ENCODE measurements at places on chromosomes 4 and X. TPM values are rescaled to one million over a fixed set of nuclear protein-coding genes. Genes with fewer than 3 reads are reported as not detected.

The SH3TC1 gene
- total RNA-seq: 58.9 TPM

The AR gene
- total RNA-seq: 12.8 TPM

The CAPN6 gene
- 2.1 TPM for total RNA-seq

The ATOH1 gene
- total RNA-seq: not detected

The CSAG1 gene
- not detected for total RNA-seq

GRCh38 chr4:157075811-157076577, at the start of gene GLRB:
Gene GLRB, plus strand, starts transcription at chr4:157076150. Its CDS starts 1,875 bp downstream, at chr4:157078025.
- no peaks in the 10 kb centered on the region for H3K27me3 ChIP-seq
- H3K36me3 ChIP-seq: no peaks in the 10 kb centered on the region
- no peak within 1 kb of the TSS for H3K27ac ChIP-seq

GRCh38 chr4:106421441-106422296, 53.1 kb upstream of the GIMD1 start:
- no peak overlapping the region for H3K27ac ChIP-seq
- no peaks in the 10 kb centered on the region for H3K4me1 ChIP-seq
- H3K27me3 ChIP-seq: no peaks in the 10 kb centered on the region
- H3K4me3 ChIP-seq: no peak overlapping the region
- no peaks in the 10 kb centered on the region for H3K36me3 ChIP-seq

DNA sequence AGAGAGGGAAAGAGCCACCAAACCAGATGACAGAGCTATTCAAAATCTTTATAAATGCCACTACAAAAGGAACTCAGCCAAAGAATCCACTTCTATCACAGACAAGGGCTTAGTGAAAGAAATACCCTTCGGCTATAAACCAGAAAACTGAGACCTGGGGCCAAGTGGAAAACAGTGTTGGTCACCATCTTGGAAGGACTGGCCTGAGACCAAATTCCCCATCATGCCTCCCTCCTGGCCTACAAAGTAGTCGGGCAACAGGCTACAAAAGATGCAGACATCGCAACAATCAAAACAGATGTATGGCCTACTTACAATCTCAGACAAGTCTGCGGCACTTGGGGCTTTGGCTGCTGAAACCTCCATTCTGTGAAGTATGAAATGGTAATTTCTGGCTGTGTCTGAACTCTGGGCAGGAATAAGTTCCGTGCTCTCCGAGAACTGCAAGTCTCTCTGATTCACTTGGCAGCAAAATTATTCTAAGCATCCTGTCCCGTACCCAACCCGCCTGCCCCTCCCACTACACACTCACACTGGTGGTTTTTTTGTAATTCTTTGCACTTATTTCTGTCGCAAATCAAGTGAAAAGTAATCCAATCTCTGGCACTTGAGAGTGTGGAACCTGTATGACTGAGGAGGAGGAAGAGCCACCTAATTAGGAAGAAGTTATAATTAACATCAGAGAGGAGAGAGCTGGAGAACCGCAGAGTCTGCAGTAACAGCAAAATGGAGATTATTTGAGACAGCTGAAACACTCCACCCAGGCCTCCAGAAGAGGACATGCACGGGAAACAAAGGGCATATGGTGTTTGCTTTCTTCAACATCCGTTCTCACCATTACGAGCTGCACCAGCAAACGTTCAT, 87.8 kb downstream of the SH3KBP1 start:
- H3K4me3 ChIP-seq: no peak overlapping the region
- no peak overlapping the region for H3K27ac ChIP-seq
- no peaks in the 10 kb centered on the region for H3K27me3 ChIP-seq

- H3K4me1 ChIP-seq: no peaks in the 10 kb centered on the region
- H3K27ac ChIP-seq: no peak overlapping the region
- no peak for DNase-seq
- no peaks in the 10 kb centered on the region for H3K36me3 ChIP-seq
- H3K27me3 ChIP-seq: no peaks in the 10 kb centered on the region
Observed at GRCh38 chrX:32370456-32371205, 840.7 kb downstream of the DMD start.

DNA sequence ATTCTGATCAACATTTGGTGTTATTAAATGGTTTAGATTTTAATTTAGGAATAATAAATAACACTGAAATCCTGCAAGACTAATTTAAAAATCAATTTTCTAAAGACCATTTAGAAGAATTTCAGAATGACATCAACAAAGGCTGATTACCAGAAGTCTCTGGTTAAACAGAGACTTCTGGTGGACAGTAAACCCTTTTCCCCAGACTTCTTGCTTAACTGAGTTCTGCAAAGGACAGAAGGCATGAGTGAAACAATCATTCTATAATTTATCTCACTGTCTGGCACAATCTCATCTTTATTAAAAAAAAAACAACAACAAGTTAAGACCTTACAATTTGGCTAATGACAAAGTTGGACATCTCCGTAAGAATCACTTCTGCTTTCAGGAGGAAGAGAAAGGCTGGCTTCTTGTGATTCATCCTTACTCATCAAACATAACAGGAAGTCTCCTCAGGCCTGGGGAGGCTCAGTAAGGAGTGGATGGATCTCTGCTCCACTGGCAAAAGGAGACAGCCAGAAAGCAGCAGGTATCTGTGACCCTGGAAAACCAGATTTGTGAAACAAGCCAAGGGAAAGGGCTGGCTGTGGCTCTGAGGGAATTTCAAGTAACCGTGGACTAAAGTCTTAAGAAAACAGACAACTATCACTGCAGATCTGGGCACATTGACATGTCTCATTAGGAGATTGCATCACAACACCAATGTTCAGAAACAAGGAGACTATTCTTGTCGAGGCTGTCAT, 908 bp upstream of the TLR6 start:
- H3K4me3 ChIP-seq: no peak overlapping the region
- H3K4me1 ChIP-seq: no peaks in the 10 kb centered on the region
- H3K36me3 ChIP-seq: no peaks in the 10 kb centered on the region
- H3K27me3 ChIP-seq: no peaks in the 10 kb centered on the region

GRCh38 chr4:148214529-148215166, 227.6 kb downstream of the NR3C2 start:
- H3K4me3 ChIP-seq: no peak overlapping the region
- H3K4me1 ChIP-seq: peaks cover 11% of the 10 kb centered on the region
- H3K36me3 ChIP-seq: no peaks in the 10 kb centered on the region
- DNase-seq: peak; percentile 82

GRCh38 chr4:62051332-62051731, 851.2 kb downstream of the ADGRL3 start:
- H3K27me3 ChIP-seq: no peaks in the 10 kb centered on the region
- H3K4me3 ChIP-seq: no peak overlapping the region
- no peaks in the 10 kb centered on the region for H3K4me1 ChIP-seq
- no peak overlapping the region for H3K27ac ChIP-seq

- DNase-seq: no peak
- no peak overlapping the region for H3K27ac ChIP-seq
- H3K27me3 ChIP-seq: no peaks in the 10 kb centered on the region
- no peaks in the 10 kb centered on the region for H3K4me1 ChIP-seq
Observed at GRCh38 chr4:48103483-48104139, 30.4 kb downstream of the TXK start.

DNA sequence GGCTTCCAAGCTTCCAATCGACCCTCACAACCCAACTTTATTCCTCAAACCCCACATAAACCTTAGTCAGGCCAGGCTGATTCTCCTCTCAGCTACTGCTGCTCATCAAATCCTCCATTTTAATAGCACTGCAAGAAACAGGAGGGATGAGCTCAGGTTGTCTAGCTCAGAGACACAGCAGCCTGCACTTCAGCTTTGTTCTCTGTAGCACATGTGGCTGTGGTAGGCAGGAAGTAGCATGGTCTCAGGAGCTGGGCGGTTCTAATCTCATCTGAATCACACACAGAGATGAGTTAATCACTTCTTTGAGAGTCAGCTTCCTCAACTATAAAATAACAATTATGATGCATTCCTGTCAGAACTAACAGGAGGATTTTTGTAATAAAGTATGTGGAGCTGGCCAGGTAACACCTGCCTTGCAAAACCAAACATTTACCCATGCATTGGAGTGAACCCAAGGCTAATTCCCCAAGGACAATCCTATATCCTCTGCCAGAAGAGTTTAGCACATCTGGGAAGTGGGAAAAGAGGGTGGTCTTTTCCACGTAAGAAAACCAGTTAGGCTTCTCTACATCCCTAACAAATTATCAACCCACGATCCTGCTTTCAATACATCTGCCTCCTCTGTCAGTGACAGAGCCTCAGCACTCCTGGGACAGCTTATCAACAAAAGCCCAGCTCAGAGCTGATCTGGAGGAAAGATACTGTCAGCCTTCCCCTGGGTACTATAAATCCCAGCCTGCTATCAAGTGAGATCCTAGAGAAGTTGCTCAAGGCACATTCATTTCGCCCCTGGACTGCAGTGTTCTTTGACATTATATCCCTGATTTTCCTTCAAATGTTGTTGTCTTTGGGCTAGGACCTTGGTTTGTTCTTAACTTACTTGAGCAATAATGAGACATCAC, 32.8 kb downstream of the ELOVL6 start:
- no peak overlapping the region for H3K4me3 ChIP-seq
- H3K27ac ChIP-seq: no peak overlapping the region
- DNase-seq: no peak
- peaks cover 2% of the 10 kb centered on the region for H3K4me1 ChIP-seq
- H3K27me3 ChIP-seq: no peaks in the 10 kb centered on the region

GRCh38 chrX:96704629-96705028, 20.0 kb downstream of the DIAPH2 start:
- no peak overlapping the region for H3K4me3 ChIP-seq
- no peaks in the 10 kb centered on the region for H3K36me3 ChIP-seq
- no peaks in the 10 kb centered on the region for H3K4me1 ChIP-seq
- no peak overlapping the region for H3K27ac ChIP-seq
- no peak for DNase-seq

- no peak for DNase-seq
- no peak overlapping the region for H3K27ac ChIP-seq
- H3K27me3 ChIP-seq: no peaks in the 10 kb centered on the region
- H3K4me3 ChIP-seq: no peak overlapping the region
- no peaks in the 10 kb centered on the region for H3K4me1 ChIP-seq
Observed at GRCh38 chr4:165709973-165710526, 163.0 kb upstream of the TLL1 start.

- no peak overlapping the region for H3K27ac ChIP-seq
- H3K36me3 ChIP-seq: no peaks in the 10 kb centered on the region
- no peaks in the 10 kb centered on the region for H3K27me3 ChIP-seq
- no peaks in the 10 kb centered on the region for H3K4me1 ChIP-seq
Observed at GRCh38 chr4:96681218-96681617, 841.3 kb downstream of the PDHA2 start.

DNA sequence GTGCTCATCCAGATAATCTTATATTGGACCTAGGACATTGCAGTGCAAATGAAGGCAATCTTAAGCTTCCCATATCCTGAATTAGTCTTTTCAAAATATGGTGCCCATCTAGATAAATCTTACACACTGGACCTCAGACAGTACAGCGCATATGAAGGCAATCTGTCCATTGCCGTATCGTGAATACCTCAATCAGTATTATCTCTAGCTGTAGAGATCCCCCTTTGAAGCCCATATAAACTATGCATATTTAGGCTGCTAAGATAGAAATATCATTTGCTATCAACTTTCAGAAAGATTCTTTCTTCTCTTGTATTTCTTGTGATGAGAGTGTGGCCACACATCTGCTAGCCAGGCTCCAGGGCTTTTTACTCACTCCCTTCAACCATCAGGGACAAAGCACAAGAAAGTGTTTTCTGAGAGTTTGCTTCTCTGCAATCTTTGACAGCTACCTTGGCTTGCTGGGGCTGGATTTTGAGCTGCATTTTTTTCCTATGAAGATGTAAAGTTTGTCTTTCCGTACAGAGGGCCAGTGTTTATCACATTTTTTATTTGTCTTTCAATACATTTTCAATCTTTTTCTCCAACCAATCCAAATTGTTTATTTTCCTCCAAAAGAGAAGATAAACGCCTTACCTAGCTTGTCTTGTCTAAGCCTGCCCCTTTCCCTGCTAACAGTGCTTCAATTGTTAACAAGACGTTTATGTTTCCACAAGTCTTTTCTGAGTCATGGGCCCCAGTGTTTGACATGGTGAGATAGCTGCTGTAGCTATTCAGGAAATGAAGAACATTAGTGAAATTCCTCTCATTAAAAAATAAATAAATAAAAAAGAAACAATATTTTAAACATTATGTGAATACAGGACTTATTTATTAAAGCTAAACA, 57.6 kb upstream of the FAT1 start:
- no peaks in the 10 kb centered on the region for H3K27me3 ChIP-seq
- no peak for DNase-seq
- H3K4me1 ChIP-seq: no peaks in the 10 kb centered on the region
- no peak overlapping the region for H3K4me3 ChIP-seq
- no peaks in the 10 kb centered on the region for H3K36me3 ChIP-seq

DNA sequence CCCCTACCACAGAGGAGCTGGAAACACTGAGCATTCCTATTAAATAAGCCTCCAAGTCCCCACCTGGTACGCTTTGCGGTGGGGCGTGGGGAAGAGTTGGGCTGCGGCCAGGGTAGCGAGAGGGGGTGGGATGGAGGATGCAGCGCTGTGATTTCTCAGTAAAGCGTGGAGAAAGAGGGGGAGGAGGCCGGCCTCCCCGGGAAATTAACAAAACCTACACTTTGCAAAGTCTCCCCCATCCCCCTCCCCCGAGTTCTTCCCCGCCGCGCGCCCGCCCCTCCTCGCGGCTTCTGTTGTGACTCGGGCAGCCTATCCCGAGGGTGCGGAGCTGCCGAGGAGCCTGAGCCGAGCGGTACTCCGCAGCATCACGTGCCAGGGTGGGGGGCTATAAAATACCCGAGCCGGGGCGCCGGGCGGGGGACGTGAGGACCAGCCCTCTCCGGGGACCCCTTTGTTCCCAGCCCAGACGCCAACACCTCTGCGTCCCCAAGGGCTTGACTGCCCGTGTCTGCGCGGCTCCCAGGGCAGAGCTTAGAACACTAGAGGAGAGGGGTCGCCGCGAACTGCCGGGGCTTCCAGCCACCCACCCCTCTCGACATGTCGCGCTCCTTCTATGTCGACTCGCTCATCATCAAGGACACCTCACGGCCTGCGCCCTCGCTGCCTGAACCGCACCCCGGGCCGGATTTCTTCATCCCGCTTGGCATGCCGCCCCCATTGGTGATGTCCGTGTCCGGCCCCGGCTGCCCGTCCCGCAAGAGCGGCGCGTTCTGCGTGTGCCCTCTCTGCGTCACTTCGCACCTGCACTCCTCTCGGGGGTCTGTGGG, at the start of gene GSX2:
Gene GSX2, plus strand, starts transcription at position 416 of the 827 bp plus-strand sequence. Its CDS starts 182 bp downstream, at position 598.
- peak within 1 kb of the TSS; percentile 27 for H3K4me3 ChIP-seq
- no peak within 1 kb of the TSS for H3K27ac ChIP-seq
- no peaks in the 10 kb centered on the region for H3K27me3 ChIP-seq
- no peaks in the 10 kb centered on the region for H3K4me1 ChIP-seq
- no peaks in the 10 kb centered on the region for H3K36me3 ChIP-seq

DNA sequence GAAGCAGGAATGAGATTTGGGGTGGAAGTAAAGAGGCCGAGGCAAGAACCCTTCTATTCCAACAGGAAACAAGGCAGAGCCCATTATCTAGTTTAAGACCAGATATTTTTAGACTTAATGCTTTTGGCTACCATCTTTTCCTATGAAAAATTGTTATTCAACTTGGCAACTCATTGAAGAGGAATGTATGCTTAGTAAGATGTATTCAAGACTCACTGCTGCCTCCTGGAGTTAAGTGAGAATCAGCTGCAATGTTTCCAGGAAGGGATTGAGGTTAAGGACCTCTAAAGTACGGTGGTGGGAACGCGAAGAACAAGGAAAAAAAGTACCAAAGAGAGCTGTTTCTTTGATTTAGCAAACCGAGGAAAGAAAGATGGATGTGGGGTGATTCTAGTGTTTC, 89.1 kb downstream of the RAPGEF2 start:
- no peak overlapping the region for H3K4me3 ChIP-seq
- peaks cover 2% of the 10 kb centered on the region for H3K4me1 ChIP-seq
- no peak overlapping the region for H3K27ac ChIP-seq
- no peaks in the 10 kb centered on the region for H3K27me3 ChIP-seq

- no peaks in the 10 kb centered on the region for H3K27me3 ChIP-seq
- H3K4me1 ChIP-seq: peaks cover 2% of the 10 kb centered on the region
- no peaks in the 10 kb centered on the region for H3K36me3 ChIP-seq
- DNase-seq: no peak
- H3K27ac ChIP-seq: peak overlapping the region; percentile 57
Observed at GRCh38 chr4:39614487-39615162, 24.0 kb downstream of the SMIM14 start.

All from aorta (tissue), 5 donors.